ENCODE measurements at places on chromosomes 6 and 20.
A peak's percentile ranks its signal among the peaks of the same experiment; 100 is the strongest.

GRCh38 chr6:3835055-3835731, 14.0 kb upstream of the FAM50B start:
- no peak for DNase-seq

DNA sequence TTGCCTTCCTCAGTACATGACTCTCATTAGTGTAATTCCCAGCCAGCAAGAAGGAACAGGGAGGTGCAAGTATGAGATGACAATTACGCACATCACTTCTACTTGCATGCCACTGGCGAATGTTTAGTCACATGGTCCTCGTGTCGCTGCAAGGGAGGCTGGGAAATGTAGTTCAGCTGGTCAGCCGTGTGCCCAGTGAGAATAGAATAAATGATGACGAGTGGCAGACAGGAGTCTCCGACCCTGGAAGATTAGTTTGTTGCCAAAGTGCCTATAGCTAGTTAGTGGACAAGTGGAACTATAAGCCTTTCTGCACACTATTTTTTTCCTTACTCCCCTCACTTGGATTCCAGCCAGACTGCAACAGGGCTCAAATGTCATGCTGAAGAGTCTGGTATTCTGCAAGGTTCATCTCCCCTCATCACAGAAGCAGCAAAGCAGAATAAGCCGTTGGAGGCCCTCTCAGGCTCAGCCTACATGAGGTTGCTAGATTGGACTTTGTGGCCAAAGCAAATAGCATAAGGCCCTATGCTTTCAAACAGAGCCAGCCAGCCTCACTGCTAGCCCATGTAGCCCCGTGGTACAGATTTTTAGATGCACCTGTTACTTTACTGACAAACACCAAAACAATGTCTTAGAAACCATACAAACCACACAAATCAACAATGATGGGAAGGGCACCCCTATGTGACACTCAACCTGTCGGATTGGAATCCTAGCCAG, 9.7 kb downstream of the LINC00237 start:
- peak; percentile 49 for DNase-seq

DNA sequence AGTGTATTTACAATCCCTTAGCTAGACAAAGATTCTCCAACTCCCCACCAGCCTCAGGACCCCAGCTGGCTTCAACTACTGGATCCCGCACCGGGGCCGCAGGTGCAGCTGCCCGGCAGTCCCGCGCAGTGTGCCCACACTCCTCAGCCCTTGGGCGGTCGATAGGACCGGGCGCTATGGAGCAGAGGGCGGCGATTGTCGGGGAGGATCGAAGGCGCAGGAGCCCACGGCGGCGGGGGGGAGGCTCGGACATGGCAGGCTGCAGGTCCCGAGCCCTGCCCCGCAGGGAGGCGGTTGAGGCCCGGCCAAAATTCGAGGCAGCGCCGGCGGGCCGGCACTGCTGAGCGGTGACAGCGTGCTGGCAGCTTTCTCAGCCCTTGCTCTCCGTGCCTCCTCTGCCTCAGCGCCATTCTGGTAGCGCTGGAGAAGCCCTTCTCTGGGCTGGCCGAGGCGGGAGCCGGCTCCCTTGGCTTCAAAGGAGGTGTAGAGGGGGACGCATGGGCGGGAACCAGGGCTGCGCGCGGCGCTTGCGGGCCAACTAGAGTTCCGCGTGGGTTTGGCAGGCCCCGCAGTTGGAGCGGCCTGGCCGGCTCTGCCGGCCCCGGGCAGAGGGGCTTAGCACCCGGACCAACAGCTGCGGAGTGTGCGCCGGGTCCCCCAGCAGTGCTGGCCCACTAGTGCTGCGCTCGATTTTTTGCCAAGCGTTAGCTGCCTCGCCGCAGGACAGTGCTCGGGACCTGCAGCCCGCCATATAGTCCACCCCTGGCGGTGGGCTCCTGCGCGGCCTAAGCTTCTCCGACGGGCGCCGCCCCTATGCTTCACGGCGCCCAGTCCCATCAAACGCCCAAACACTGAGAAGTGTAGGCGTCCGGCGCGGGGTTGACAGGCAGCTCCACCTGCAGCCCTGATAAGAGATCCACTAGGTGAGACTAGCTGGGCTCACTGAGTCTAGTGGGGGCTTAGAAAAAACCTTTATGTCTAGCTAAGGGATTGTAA, 32.4 kb upstream of the KIF13A start:
- no peak for DNase-seq

- DNase-seq = peak; percentile 38
These were observed 91.0 kb downstream of the TBXT start for GRCh38 chr6:166076625-166077024.

DNA sequence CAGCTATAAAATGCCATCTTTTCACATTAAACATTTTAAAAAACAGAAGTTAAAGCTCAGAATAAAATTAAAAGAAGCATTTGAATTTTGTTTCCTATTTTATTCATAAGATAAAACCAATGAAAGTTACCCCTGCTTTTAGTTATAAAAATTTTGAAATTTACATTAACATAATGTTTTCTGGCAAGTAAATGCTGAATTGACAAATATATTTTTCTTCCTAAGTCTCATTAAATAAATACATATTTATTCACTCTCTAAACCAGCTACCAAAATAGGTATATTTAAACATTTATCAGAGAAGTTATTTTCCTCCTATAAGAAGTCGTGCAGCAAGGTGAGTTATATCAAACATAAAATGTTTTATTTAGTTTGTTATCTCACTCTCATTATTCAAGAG, 213.6 kb downstream of the TRDN start:
- DNase-seq = no peak

- DNase-seq = no peak
These were observed 23.1 kb downstream of the VPS52 start for GRCh38 chr6:33248643-33248931.

DNA sequence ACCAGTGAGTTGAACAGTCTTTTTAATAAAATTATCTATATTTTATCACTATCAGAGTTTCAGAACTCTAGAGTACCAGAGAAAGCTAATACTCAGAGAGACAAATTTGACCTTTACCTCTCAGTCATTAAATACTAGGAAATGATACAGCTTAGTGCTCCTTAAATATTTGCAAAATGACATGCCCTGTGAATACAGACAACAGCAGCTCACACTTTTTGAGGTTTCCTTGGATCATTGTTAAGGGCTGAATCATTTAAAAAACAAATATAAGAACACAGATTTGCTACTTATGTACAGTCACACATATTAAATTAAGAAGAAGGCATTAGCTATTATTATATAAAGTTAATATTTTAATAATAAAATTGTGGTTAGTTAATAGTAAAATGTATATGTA, 1158.7 kb upstream of the EYS start:
- no peak for DNase-seq

DNA sequence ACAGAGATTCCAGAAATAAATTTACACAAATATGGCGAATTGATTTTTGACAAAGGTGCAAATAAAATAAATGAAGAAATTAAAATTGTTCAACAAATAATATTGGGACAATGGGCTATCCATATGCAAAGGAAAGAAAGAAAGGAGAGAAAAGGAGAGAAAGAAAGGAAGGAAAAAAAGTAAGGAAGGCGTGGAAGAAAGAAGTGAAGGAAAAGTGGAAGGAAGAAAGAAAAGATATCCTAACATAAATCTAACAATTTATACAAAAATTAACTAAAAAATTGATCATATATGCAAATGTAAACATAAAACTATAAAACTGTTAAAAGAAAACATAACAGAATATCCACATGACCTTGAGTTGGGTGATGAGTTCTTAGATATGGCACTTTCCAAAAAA, 78.7 kb upstream of the ZNF184 start:
- no peak for DNase-seq

DNA sequence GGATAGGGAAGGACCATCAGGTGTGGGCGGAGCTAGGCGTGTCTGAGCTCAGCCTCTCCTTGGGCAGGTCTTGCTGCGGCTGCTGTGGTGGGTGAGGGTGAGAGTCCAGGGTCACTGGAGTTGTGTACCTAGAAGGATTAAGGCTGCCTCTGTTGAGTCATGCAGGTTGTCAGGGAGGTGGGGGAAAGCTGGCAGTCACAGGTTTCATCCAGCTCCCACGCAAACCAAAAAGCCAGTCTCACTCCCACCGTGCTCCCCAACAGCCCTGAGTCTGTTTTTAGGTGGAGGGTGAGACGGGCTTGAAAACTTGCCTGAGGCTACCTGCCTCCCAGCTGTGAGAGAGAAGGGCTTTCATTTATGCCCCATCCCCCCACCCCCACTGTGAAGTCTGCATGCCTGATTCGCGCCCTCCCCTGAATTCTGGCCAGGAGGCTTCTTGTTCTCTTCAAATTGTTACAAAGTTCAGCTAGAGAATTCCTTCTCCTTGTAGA, 161.5 kb downstream of the MYLK4 start:
- DNase-seq = no peak

- no peak for DNase-seq
These were observed 910 bp upstream of the ADTRP start for GRCh38 chr6:11779329-11780096.

GRCh38 chr6:279341-280029, 12.8 kb upstream of the DUSP22 start:
- no peak for DNase-seq

GRCh38 chr20:43669332-43669731, 2.4 kb downstream of the MYBL2 start:
- no peak for DNase-seq

DNA sequence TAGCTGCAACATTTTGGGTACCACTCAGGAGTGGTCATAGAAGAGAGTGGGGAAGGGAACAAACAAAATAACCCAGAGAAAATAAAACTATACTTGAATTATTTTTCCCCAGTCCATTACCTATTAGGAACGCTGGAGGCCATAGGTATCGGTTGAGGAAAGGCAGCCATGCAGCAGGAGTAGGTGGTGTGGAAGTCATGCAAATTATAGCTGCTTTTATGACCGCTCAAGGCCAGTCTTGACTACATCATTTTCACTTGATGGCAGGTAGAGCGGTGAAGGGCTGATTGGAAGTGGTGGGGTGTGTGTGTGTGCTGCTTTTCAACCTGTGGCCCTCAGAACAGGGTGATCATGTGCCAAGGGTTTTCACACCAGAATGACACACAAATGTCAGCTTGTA, 36.5 kb upstream of the KIF13A start:
- no peak for DNase-seq

- DNase-seq = no peak
These were observed 1.2 kb downstream of the PLAGL1 start for GRCh38 chr6:144006736-144007477.

DNA sequence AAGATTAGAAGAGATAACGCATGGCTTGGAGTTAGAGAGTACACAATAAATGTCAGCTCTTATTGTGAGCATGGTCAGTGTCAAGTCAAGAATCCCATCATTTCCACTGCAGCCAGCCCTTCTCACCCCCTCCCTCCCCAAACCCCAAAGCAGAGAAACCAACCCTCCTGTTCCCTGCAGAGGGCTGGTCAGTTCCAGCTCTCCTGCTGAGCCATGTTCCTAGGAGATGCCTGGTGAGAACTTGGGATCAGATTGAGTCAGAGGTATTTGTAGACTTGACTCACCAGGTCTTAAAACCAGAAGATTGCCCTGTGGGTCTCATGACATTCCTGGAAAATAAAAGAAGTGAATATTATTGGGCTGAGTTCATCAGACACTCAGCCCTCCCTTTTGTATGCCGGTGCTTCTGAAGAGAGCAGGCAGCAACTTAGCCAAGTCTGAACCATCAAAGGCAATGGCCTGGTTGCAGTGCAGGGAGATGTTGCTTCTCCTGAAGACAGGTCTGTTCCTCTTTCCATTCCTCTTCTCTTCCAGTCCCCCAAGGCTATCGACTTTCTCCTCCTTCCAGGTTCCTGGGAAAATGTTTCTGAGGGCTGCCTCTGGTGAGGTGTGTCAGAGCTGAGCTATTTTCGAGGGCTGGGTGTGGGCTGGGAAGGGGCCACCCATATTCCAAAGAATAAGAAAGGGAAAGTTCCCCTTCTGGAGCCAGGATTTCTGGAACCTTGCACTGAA, 278.2 kb upstream of the SUPT3H start:
- peak; percentile 40 for DNase-seq

DNA sequence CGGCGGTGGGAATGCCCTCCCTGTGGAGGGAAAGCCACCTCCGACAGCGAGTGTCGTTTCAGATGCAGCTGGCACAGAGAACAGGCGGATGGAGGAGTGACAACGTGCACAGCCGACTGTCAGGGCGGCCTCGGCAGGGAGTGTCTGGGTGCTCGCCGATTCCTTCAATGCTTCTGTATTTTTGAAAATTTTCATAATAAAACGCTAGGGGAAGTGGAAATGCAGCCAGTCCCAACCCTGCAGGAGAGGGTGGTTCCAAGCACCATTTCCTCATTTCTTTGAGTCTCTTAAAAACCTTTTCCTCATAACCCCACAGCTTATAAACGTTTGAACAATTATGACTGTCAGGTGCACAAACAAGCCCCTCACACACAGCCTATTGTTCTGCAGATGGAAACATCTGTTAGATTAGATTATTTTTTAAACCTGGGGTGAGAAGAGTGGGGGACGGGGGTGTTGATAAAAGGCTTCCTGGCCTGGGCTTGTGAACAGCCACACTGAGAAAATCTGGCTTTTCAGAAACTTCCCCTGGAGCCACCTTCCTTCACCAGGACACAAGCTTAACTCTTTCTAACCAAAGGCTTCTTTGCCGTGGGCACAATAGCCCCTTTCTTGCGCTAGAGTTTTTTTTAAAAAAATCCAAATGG, 228.9 kb downstream of the ANKRD60 start:
- DNase-seq = peak; percentile 73

DNA sequence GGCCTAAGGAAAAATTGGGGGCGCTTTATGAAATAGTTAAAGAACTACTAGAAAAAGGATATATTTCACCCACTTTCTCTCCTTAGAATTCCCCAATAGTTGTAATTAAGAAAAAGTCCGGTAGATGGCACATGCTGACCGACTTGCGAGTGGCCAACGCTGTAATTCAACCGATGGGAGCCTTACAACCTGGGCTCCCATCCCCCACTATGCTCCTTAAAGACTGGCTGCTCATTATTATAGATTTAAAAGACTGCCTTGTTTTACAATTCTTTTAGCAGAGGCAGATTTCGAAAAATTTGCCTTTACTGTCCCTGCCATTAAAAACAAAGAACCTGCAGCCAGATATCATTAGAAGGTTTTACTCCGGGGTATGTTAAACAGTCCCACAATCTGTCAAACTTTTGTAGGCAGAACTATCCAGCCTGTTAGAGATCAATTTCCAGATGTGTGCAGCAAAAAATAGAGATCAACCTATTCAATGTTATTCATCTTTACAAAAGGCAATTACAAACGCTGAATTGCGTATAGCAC, 58.5 kb upstream of the PRSS16 start:
- peak; percentile 60 for DNase-seq
